ENCODE measurements at places on chromosomes 16 and 17.

DNA sequence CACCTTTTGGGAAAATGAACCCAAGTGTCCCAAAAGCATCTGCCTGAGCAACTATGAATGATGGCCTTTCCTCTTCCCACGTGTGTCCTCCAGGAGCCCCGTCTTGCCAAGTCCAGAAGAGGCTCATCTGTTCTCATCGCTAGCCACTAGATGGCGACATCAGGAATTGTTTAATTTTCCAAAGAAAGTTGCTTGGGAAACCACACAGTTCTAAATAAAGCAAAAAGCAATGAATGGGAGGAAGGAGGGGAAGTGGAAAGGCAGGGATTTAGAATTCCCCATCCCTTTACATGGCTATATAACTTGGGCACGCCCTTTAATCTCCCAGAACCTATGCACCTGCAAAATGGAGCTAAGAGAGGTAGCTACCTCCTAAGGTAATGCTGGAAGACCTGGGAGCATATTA lies 9.0 kb upstream of the CDH5 start:
- peak; percentile 23 for DNase-seq

GRCh38 chr16:88284626-88285513 lies 97.9 kb upstream of the ZNF469 start:
- no peak for DNase-seq

- DNase-seq, result no peak
Observed at GRCh38 chr16:28538733-28539596, at the start of gene NUPR1. TSS of gene NUPR1 (minus strand) at chr16:28538974. CDS start at chr16:28538907, 67 bp downstream.

DNA sequence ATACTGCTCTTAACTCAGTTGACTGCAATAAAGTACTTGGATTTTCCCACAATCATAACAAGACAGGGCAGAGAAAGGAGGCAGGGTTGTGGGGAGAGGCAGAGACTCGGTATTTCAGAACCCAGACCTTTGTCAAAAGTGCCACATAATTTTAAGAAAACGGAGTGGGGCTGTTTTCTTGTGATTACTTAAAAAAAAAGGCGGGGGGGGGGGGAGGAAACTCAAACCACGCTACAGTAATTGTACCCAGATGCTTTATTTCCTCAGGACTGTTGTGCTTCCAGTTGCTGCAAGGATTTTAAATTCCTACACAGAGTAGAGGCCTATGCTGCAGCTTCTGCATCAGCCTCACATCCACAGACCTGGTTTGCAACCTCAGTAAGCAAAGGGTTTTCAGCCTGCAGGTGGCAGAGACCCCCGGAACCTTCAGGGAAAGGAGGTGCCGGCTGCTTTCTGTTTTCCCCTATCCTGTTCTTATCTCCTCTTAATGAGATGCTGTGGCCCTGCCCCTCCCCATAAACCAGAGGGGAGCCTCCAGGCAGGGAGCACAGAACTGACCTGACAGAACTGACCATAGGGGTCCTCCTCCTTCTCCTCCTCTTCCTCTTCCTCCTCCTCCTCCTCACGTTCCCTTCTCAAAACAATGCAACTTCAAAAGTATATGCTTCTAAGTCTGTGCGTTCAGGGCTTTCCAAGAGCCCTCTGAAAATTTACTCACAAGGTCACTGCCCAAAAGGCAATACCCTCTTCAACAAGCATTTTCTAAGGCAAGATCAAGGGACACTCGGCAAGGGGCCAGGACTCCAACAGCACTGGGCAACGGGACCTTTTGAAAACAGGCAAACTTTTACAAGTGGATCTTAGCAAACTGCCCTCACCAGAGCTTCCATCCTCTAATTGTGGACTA lies 7.5 kb downstream of the AXIN2 start:
- no peak for DNase-seq

DNA sequence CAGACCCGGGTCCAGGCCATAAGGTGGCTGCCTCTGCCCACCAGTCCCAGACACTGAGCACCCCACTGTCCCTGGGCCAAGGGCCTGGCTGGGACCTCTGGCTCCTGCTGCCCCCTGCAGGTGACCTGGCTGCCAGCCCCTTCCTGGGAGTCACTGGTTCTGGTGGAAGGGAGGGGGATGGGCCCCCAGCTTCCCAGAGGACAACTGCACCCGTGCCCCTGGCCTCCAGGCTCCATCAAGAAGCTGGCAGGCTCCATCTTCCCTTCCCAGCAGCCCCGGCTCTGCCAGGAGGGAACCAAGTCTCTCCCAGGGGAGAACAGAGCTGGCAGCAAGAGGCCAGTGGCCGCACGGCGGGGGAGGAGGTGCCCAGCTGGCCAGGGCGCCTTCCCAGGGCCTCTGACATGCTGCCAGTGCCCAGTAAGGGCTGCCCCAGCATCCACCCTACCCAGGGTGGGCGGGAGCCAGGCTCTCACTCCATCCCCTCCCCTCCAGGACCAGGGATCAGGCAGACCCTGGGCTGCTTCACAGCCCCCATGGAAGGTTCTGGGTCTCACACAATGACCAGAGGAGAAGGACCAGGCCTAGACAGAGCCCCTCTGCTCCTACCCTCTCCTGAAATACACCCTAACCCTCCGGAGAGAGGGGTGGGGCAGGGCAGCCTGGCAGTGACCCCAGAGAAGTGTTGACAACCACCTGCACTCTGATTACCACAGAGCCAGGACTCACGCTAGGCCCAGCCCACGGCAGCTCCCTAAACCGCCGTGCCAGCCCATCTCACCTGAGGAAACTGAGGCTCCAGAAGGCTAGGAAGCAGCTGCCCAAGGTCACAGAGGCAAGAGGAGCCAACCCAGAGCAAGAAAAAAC lies 3.6 kb downstream of the CLUH start:
- DNase-seq, result no peak

- no peak for DNase-seq
Observed at GRCh38 chr17:1591474-1592090, 29.0 kb upstream of the PITPNA start.

DNA sequence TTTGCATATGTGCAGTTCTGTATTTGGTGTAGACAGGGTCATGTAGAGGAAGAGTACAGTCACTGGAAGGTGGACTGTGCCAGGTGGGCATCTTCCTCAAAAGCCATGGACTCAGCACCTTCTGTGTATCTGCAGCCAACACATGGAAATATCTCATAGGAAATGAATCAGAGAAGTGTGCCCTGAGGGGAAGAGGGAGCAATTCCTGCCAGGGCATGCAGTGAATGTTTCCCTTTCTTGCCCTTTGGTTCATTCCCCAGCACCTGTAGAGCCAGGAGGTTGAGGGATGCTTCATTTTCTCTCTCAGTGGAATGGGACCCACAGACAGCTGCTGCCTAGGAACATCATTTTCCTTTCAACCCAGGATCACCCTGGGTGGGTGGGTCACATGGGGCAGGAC lies 146.1 kb upstream of the HSBP1 start:
- no peak for DNase-seq

- DNase-seq, result no peak
Observed at GRCh38 chr16:83733301-83733700, 74.5 kb upstream of the HSBP1 start.

DNA sequence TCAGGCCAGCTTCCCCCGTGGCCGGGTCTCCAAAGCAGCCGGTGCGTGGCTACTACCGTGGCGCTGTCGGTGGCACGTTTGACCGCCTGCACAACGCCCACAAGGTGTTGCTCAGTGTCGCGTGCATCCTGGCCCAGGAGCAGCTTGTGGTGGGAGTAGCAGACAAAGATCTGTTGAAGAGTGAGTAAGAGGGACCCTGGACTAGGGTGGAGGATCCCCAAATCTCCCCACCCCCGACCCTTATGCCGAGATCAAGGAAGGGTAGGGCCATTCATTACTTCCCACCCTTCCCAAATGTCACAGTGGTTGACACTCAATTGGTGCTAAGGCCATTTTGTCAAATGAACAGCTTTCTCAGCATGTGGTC lies 1.2 kb downstream of the COASY start:
- DNase-seq, result no peak

- no peak for DNase-seq
Observed at GRCh38 chr17:72706396-72706981, 386.0 kb downstream of the SLC39A11 start.

GRCh38 chr16:69316595-69317034 lies 5.5 kb downstream of the VPS4A start:
- DNase-seq, result no peak

GRCh38 chr16:57828272-57829161 lies 26.2 kb upstream of the KIFC3 start:
- no peak for DNase-seq

GRCh38 chr17:44097110-44097958 lies 26.1 kb downstream of the HDAC5 start:
- DNase-seq, result no peak

DNA sequence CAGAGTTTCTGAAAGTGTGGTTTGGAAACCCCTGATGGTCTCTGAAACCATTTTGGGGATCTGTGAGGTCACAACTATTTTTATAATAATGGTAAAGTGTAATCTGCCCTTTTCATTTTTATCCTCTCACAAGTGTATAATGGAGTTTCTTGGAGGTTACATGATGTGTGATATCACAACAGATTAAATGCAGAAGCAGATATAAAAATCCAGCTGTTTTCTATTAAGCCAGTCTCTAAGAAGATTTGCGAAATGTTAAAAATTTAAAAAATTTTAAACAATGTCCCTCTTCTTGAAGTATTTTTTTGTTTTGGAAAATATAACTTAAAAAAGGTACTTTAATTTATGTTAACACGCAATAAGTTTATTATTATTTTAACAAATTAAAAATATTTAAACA lies 48.7 kb downstream of the RPGRIP1L start:
- DNase-seq, result no peak

GRCh38 chr16:73096510-73096909 lies 48.6 kb upstream of the ZFHX3 start:
- no peak for DNase-seq

- DNase-seq, result no peak
Observed at GRCh38 chr17:80894726-80895125, 96.9 kb upstream of the CHMP6 start.

DNA sequence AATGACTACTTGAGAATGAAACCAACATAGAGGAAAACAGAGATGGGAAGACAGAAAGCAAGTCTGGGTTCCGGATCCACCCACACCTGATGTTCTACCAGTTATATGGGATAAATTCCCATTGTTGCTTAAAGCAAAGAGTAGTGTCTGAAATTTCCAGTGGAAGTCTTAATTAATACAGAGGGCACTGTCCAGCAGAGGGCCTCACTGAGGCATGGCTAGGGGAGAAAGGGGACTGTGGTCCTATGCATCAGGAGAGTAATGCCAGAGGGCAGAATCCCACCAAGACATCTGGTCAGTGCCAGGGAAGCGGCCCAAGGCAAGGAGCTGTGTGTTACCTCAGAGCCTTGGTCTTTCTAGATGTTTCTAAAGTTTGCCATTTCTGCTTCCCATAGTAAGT lies 7.5 kb upstream of the UMOD start:
- no peak for DNase-seq

GRCh38 chr17:52106072-52106471 lies 52.4 kb downstream of the CA10 start:
- no peak for DNase-seq

- no peak for DNase-seq
Observed at GRCh38 chr17:44688675-44689476, 700 bp downstream of the CCDC43 start.

DNA sequence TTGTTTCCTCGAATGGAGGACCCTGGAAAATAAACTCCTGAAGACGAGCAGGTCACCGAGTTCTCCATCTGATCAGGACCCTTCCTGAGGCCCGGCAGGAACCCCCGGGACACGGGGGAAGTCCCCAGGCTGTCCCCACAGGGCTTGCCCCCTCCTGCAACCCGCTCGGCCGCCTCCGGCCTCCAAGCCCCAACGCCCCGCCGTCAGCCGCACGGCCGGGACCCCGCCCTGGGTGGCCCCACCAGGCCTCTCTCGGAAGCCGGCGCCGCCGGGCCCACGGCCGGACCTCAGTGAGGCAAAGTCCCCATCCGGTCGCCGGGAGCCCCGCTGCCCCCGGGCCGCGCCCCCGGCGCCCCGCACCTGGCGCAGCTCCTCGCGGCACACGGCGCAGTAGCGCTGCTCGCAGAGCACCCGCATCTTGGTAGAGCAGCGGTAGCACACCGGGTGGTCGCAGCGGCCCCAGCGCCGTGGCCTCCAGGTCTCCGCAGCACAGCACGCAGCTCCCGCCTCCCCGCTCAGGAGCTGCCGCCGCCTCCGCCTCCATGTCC lies 383 bp downstream of the ZNF598 start:
- DNase-seq, result peak; percentile 38

GRCh38 chr17:81399481-81400153 lies 4.4 kb downstream of the BAHCC1 start:
- DNase-seq, result no peak

- no peak for DNase-seq
Observed at GRCh38 chr17:54029986-54030385, 207.3 kb downstream of the KIF2B start.

DNA sequence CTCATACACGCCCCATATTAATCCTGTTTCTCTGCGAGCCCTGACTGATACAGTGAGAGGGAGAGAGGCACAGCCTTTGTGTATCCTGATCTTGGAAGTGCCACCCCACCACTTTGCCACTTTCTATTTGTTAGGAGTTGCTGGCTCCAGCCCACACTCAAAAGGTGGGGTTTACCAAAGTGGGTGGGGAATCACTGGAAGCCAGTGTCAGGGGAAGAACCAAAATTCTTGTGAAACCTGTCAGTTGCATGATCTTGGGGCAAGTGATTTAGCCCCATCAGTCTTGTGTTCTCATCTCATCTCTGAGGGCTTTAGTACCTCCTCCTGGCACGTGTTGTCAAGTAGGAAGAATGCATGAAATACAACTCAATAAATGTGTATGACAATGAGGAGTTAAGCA lies 119.5 kb downstream of the SOX9 start:
- no peak for DNase-seq

GRCh38 chr17:3808701-3809100 lies 7.7 kb upstream of the ITGAE start:
- no peak for DNase-seq

DNA sequence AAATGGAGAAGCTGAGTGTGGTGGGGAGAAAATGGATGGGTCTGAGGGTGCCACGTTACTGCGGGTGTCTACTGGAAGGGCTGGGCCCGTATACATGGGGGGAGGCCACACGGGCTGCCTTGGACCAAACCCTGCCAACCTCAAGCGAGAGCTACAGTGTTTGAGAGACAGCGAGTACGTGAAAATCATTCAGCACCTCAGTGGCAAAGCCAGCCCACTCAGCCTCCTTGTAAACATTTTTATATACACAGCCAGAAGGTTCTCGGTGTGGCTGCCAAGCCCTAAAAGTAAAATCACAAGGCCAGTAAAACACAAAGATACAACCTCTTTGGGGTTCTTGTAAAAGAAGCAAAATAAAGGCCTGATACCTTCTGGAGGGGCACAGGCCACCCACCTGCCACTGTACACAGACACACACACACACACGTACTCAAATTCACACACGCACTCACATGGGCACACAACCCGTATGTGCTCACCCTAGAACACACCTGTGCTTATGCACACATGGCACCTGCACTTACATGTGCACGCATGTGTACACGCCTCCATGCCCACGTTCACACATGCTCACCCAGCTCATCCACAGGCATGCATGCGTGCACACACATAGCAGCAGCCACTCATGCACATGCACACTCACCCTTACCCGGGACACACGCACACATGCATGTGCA lies 102.8 kb downstream of the GSG1L start:
- no peak for DNase-seq
